ENCODE measurements at places on chromosomes 16 and 17.

- ATAC-seq: no peak
Observed at GRCh38 chr16:1337486-1337885, 4.0 kb downstream of the BAIAP3 start.

GRCh38 chr16:84034516-84034915, 8.1 kb downstream of the SLC38A8 start:
- ATAC-seq: no peak

- peak; percentile 94 for ATAC-seq
Observed at GRCh38 chr17:80153004-80153403, 6.1 kb upstream of the EIF4A3 start.

DNA sequence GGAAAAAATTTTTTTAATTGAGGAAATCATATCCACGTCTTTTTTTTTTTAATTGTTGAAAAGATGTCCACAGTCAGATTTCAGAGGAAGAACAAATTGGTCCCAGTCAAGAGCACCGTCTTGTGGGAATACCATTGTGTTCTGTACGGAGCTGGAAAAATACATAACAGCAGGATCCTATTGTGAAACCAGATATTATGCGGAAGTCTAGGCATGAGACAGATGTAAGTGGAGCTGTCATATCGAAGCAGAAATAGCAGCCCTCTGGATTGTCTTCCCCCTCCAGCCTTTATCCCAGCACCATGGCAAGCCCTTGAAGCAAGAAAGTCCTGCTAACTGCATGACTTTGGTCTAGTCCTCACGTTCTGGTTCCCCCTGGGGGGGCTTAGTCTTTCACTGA, 391.6 kb upstream of the ASIC2 start:
- ATAC-seq: no peak

DNA sequence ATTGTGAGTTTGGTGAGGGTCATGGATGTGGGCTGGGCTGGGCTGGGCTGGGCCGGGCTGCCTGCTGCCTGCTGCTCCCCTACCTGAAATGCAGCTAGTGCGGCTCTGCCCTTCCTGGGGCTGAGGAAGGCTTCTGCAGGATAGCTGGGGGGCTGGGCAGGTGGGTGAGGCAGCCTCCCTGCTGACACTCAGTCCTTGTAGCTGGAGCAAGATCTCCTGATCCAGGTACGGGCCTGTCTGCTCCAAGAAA, 4.7 kb downstream of the RPL13 start:
- ATAC-seq: no peak

DNA sequence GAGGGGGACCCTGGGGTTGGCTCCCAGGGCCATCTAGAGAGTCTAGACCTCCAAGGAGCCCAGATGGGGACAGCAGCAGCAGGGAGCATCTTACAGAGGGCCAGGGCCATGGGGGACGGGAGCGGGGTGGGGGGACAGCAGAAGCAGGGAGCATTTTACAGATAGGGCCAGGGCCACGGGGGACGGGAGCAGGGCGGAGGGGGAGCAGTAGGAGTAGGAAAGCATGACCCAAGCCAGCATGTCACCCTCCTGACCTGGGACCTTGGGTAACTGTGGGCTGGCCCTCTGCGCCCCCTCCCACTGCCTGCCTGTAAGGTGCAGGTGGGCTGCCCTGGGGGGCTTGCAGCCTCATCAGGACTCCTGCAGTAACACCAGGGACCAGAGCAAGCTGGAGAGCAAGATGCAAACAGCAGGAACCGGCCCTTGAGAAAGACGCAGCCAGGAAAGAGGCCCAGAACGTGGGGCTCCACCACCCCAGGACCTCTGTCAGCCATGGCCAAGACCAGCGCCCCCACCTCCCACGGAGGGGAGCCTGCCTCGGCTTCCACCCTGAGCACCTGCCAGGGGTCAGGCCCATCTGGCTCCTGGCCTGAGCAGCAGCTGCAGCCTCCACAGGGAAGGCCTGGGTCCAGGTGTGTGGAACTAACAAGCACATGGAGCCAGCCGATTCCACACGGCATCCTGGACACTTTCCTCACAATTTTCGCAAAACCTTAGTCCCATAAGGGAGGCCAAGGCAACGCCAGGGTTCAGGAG, 2.4 kb downstream of the ZNF598 start:
- no peak for ATAC-seq

DNA sequence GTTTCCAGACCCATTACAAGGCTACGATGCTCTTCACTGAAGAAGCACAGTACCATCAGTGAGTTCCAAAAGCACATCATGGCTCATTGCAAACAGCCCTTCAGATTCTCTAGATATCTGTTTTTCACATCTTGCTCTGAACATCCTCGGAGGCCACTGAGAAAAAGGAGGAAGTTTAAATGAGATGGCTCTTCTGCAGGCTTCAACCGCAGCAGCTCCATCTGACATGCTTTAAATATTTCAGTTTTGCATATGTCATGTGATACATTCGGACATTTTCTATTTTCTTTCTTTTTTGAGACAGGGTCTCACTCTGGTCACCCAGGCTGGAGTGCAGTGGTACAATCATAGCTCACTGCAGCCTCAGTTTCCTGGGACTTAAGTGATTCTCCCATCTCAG, 396.8 kb downstream of the NPIPA8 start:
- ATAC-seq: peak; percentile 87

GRCh38 chr17:65029605-65030336, 26.8 kb downstream of the GNA13 start:
- ATAC-seq: peak; percentile 82

DNA sequence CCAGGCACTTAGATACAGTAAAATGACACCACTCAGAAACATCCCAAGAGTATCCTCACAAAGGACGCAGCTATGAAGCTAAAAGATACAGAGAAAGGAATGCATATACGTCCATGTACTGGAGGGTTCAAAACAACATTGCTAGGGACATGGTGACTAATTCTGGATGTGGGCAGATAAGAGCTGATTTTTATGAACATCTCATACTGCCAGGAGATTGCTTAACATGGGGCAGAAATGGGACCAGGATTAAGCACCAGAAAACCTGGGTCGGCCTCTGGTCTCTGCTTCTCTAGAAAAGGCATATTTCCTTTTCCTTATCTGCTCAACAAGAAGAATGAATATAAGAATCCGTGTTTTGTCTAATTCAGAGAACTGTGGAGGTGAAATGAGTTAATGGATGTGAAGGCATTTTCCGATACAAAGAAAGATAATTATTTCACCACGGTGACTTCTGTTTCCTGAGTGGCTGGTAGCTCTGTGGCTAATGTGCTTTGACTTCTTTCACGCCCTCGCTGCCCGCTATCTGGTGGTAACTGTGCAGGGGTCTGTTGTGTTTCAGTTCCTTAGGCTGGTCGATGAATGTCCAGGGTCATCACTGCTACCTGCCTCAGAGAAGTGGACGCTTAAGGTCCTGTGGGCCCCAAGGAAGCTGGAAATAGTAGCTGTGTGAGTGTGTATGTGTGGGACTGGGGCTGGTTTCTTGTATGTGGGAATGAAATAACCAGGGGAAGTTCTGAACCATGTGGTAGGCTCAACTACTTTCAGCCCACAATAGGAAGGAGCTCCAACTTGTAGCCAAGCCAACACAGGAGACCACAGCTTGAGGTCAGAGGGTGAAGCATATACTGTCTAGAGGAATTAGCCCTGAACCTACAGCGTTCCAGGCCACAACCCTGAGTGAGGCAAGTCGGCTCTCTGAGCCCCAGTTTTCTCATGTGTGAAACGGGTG, 15.8 kb upstream of the CCL5 start:
- ATAC-seq: peak; percentile 67

- ATAC-seq: peak; percentile 74
Observed at GRCh38 chr16:1543085-1543896, 9.8 kb downstream of the TMEM204 start.

- no peak for ATAC-seq
Observed at GRCh38 chr17:75155191-75155601, 884 bp upstream of the JPT1 start.

DNA sequence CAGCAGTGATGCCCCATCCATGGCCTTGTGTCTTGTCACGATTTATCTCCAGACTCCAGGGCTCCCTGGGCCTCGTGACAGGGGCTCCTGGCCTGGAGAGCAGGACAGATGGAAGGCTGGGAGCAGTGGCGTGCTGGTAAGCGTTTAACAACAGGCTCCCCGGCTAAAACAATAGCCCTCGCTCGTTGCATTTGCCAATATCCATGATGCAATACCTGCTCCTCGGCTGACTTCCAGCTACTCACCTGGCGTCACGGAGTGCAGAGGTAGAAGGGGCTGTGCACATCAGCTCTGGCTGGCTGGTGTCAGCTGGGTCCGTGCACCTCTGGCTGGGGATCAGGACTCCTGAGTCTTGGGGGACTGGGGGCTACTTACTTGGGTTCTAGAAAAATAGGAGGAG, 1.5 kb upstream of the BICDL2 start:
- ATAC-seq: no peak

DNA sequence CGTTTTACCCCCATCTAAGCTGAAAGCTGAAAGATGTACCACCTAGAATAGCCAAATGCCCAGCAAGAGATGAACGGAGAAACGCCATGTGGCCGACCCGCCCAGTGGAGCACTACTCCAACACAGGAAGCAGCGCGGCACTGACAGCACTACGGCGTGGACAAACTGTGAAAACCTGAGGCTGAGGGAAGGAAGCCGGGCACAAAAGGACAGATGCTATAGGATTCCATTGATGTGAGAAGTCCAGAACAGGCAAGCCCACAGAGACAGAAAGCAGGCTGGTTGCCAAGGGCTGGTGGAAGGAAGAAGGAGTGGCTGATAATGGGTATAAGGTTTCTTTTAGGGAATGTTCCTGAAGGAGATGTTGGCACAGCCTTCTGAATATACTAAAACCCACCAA, 29.4 kb upstream of the SLC38A8 start:
- no peak for ATAC-seq

DNA sequence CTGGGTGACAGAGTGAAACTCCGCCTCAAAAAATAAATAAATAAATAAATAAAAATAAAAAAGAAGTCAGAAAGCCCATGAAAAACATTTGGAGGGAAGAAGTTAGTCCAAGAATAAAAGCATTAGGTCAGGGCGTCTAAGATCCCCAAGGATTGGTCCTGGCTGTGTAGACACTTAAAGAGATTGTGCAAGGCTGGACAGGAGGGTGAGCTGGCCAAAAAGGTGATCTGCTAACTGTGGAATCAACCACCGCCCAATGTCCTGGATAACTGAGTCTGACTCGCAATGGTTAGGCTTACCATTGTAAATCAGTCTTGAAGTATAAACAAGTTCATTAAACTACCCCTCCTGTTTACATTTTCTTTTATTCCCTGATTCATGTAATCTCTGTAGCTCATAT, 8.8 kb upstream of the ABCA8 start:
- no peak for ATAC-seq

DNA sequence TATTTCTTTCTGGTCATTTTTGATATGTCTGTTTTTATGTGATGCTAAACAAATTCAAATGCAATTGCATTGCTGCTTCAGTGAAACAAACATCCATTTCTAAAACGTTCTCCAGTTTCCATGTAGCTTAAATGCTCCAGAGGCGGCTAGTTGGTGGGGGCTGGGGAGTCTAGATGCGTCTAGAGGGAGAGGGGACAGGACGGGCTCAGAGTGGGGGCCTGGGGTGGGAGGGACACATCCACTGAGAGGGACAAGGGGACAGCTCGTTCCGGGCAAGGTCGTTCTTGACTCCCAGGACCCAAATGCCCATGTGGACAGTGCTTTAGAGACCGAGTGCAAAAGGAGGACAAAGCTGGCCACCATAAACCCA, 102.3 kb downstream of the FOXL1 start:
- ATAC-seq: no peak

- no peak for ATAC-seq
Observed at GRCh38 chr16:24844101-24845030, 1.4 kb upstream of the SLC5A11 start.

GRCh38 chr17:18172531-18173278, 10.9 kb upstream of the ALKBH5 start:
- ATAC-seq: no peak

DNA sequence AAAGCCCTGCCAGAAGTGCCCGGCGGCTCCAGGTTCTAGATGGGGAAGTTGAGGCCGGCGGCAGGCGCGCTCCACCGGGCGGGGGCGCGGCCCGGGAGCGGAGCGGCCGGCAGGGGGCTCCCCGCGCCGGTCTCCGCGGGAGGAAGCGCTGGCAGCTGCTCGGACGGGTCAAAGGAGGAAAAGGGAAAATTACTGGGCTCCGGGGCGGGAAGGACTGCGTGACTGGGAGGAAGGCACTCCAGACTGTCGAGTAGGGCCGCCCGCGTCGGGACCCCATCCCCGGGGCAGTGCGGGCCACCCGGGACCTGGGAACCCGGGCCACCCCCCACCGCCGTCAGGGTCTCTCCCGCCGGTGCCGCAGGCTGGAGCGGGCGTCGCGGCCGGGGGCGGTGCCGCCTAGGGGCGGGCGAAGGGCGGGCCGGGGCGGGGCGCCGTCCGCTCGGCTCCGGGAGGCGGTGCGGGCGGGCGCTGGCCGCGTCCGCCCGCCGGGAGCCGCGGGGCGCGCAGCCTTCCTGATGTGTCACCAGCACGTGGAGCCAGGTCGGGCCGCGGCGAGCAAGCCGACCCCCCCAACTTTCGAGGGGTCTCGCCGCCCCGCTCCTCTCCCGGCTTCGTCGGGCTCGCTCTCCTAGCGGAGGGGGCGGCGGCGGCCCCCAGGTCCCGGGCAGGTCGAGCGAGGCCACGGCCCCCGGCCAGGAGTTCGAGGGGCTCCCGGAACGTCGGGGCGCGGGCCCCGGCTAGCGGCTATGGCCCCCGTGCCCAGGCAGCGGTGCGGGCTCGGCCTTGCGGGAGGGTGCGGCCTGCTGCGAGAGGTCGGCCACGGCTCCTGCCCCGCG, 167.5 kb downstream of the RAB11FIP4 start:
- peak; percentile 92 for ATAC-seq

DNA sequence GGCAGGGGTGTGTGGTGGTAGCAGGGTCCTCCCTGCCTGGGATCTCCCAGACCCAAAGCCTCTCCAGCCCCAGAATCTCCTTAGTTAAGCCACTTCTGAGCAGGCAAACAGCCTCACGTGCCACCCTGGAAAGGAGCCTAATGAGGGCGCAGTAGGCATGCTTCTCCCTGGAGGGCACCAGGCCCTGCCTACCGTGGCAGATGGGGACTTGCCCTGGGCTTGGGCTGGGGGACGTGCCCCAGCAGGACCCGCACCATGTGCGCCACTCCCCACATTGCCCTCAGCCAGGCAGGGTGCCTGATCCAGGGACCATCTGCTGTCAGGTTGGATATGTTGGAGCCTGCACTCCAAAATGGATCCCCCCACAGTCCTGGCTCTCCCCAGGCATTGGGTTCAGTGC, 14.2 kb downstream of the FAM83G start:
- no peak for ATAC-seq

- no peak for ATAC-seq
Observed at GRCh38 chr16:84874553-84874952, 54.8 kb downstream of the CRISPLD2 start.

GRCh38 chr17:16243801-16244567, 27.0 kb downstream of the PIGL start:
- no peak for ATAC-seq

All from stimulated activated memory B cell treated with anti-CD40 and anti-IgM and Interleukin-4, amounts not matched to agents 10 μg/mL and 1 μg/mL and 100 μg/mL, for 72 hours (primary cell).